Activated CD8-positive, alpha-beta memory T cell treated with anti-CD3 and anti-CD28 coated beads for 1 hour (primary cell): ENCODE measurements at places on chromosomes 7 and 10.

DNA sequence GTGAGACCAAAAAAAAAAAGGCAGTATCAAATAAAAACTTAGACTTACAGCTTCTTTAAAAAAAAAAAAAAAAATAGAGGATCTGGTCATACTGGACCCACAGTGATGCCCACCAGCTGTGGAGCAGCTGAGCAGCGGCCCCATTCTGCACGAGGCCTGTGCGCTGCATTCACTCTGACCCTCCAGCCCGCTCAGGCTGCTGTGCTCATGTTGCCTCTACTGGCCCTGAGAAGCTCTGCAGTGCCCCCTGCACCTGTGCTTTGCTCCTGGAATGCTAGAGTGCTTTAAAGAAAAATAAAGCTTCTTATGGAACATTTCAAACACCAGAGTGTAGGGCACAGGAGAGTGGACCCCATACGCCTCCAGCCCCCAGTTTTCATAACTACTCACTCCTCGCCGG, 33.2 kb downstream of the TMEM120A start:
- DNase-seq = no peak

DNA sequence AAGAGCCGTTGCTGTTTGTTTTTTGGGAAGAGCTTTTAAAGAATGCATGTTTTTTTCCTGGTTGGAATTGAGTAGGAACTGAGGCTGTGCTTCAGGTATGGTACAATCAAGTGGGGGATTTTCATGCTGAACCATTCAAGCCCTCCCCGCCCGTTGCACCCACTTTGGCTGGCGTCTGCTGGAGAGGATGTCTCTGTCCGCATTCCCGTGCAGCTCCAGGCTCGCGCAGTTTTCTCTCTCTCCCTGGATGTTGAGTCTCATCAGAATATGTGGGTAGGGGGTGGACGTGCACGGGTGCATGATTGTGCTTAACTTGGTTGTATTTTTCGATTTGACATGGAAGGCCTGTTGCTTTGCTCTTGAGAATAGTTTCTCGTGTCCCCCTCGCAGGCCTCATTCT, 31.6 kb downstream of the PFKFB3 start:
- no peak for DNase-seq

- DNase-seq = no peak
Measured at GRCh38 chr10:87659571-87660483, at the start of gene PAPSS2. Gene PAPSS2 (plus strand): TSS chr10:87659878. CDS start chr10:87659982, 104 bp downstream.

DNA sequence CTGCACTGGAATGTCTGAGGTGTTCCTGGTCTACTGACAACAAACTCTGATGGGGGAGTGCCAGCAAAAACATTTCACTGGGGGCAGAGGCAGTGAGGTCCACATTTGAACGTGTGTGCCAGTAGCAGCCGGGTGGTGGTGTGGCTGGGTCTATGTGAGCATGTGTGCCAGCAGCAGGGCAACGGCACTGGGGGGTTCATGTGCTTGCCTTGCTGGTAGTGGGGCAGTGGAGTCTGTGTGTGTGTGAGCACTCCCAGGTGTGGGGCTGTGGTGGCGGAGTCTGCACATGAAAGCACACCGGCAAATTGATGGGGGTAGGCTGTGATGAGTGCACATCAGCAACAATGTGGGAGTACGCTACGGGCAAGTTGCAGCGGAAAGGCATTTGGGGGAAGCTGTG, 49.4 kb upstream of the SORCS1 start:
- DNase-seq = no peak
